ENCODE measurements at places on chromosomes 7 and 10. TPM values are rescaled to one million over a fixed set of nuclear protein-coding genes. Genes with fewer than 3 reads are reported as not detected.

Gene EPHB6
- 0.32 TPM for total RNA-seq

Gene ATP5F1C
- 226 TPM for total RNA-seq

Gene CALML5
- total RNA-seq: not detected

Gene RBP4
- total RNA-seq: 11.1 TPM

Gene TIMM23B
- total RNA-seq: 25.1 TPM

Gene FAM25A
- not detected for total RNA-seq

Gene ATG9B
- total RNA-seq: not detected

Gene MYPN
- total RNA-seq: 14.4 TPM

Gene CC2D2B
- 0.13 TPM for total RNA-seq

Gene SPDYE9
- not detected for total RNA-seq

Gene HKDC1
- 0.54 TPM for total RNA-seq

Gene MEIG1
- 0.91 TPM for total RNA-seq

Gene VGF
- total RNA-seq: not detected

Gene NPSR1
- not detected for total RNA-seq

Gene COPS6
- total RNA-seq: 72.5 TPM

Gene C10orf71
- total RNA-seq: under 0.01 TPM

Gene TCF7L2
- total RNA-seq: 14.4 TPM

Gene VSTM4
- 20.1 TPM for total RNA-seq

Gene FANK1
- total RNA-seq: 4.8 TPM

Gene SCIN
- total RNA-seq: 3.6 TPM
